Stimulated activated CD4-positive, alpha-beta T cell treated with anti-CD3 and anti-CD28 coated beads, Interleukin-4, amount 100 ng/mL, for 4 hours (primary cell): ENCODE measurements at places on chromosomes 5 and 9.

DNA sequence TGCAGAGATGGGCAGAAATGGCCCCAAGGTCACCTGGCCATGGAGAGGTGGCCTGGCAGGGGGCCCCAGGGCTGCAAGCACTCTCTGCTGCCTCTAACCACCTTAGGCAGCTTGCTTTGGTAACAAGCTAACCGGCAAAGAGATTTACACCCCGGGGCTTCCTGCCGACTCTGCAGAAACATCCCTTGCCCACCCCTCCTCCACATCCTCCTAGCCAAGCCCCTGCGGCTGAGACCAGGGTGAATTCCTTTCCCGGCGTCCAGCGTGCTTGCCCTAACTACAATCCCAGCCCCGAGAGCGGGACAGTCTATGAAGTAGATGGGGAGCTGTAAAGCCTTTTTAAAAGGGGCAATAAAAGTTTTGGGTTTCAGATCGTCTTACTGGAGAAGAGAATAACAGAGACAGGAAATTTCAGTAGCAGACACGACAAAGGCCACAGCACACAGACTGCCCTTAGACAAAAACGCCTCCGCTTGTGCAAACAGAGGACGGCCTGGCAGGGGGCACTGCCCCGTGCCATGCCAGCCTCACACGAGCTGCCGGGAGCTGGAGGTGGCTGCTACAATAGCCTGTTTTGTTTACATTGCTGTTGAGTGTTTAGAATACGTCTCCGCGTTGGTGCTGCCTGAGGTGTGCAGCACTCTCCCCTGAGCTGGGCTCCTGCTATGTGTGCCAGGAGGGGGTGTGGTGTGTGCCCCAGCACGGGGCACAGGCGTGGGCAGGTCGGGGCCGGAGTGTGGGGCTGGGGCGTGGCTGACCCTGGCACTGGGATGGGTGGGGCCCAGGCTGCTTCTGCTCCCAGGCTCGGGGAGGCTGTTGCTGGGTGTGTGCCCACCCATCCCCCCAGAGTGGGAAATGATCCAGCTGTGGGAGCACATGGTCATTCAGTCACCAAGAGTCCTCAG, 15.3 kb downstream of the MYMK start:
- DNase-seq, result no peak

GRCh38 chr9:70477146-70477745, 62.8 kb upstream of the KLF9 start:
- DNase-seq, result no peak

DNA sequence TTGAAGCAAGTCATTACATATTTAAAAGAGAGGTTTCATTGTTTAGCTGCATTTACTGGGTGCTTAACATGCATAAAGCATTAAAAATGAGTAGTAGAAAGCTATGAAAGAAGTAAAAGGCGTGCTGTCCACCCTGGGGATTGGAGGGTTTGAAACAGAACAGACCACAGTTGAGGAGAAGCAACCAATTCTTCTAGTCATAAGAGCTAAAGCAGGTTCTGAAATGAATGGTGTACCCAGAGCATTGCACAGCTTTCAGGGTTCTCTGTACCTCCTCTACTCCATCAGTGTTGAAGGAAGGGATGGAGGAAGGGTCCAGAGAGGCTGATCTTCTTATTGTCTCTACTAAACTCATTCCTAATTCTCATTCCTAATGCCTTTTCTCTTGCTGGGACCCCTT, 68.9 kb downstream of the SH3RF2 start:
- DNase-seq, result no peak

DNA sequence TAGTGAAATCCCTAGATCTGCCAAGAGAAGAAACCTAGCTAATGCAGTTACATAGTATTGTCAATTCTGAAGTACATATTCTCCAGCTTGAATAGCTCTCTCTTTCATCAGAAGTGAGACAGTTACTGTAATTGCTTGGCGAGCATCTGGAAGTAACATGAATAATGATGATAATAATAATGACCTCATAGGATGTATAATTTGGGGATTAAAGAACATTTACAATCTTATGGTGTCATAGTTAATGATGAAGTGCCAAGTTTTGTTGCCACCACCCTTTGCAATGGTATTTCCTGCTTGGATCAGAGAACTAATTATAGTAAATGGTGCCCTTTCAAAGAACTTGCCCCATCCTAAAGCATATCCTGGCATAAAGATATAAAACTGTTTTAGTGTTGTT, 201.4 kb downstream of the ADAMTSL1 start:
- no peak for DNase-seq

DNA sequence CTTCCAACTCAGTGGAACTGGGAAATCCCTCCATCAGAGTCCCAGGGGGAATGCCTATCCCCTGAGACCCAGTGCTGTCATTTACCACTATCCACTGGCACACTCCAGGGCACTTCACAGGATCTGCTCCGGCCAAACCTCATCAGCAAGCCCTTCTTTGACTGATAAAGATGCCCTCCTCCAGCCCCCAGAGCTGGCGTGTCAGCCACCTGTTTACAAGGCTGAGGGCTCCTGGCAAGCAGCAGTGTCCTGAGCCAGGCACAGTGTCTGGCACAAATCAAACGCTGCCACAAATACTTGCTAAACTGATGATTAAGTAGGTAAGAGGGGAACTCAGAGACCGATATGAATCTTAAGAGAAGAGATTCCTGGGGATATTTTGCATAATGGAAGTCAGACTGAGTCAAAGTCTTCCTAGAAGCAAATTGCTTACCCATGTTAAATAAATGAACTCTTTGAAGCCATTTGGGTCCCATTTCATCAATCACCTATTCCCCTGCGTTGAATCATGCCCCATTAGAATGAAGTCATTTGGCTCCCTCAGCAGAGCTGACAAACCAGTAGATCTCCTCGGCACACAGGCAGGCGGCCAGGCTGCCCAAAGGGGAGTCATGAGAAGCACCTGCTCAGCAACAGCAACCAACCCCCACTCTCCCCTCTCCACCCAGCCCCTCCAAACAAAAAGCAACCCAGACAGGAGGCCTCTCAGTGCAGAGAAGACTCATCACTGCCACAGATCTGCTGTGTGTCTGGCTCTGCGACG, 97.4 kb downstream of the CDK5RAP2 start:
- no peak for DNase-seq

GRCh38 chr9:121895358-121895757, 197.8 kb downstream of the TTLL11 start:
- no peak for DNase-seq

GRCh38 chr9:90803860-90804593, 2.4 kb downstream of the SYK start:
- DNase-seq, result no peak

DNA sequence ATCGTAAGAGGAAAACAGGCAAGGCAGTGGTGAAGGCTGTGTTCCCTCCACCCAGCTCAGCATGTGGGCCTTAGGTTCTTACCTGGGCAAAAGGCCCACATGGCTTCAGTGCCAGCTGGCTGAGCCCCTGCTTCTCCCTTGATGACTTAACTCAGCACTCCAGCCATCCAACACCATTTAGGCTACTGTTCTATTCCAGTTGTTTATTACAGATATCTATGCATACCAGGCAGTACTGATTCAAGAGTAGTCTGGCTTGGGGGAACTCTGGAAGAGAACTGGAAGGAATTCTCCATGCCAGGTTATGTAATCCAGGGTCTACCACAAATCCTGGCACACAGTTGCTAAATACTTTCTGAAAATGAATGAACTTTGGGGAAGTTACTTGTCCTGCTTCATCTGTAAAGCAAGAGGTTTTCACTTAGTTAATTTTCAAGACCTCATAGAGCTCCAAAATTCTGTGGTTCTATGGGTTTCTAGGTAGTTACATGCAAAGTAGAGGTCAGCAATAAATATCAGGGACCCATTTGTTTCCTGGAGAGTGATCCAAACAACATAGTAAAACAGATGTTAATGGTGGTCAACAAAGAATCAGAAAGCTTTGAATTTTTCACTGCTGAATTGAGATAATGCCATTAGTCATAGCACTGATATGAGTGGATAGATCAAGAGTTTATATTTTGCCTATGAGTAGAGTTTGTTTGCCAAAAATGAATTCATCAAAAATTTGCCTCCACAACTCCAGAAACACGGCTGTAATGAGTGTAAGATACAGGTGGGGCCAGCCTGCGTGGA, 88.2 kb upstream of the OSMR start:
- no peak for DNase-seq

DNA sequence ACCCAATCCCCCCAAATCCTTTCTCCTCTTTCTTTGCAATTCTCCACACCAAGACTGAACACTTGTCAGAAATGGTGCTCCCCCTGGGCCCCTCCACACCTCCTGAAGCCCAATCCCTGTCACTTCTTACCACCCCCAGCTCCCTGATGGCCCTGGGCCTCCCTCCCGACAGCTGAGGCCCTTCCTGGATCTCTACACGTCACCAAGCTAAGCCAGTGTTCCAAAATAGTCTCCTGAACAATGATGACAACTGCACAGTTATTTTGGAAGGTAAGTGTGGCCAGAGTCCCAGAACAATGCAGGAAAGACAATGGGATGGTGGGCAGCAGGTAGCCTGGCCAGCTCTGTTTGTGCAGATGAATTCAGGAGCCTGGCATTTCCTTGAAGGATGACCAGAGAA, 63.7 kb upstream of the PRSS3 start:
- no peak for DNase-seq

- no peak for DNase-seq
These were observed 494 bp downstream of the CDKN2AIPNL start for GRCh38 chr5:134411228-134411545.

- DNase-seq, result no peak
These were observed 375.2 kb upstream of the IRX2 start for GRCh38 chr5:3126639-3127038.

DNA sequence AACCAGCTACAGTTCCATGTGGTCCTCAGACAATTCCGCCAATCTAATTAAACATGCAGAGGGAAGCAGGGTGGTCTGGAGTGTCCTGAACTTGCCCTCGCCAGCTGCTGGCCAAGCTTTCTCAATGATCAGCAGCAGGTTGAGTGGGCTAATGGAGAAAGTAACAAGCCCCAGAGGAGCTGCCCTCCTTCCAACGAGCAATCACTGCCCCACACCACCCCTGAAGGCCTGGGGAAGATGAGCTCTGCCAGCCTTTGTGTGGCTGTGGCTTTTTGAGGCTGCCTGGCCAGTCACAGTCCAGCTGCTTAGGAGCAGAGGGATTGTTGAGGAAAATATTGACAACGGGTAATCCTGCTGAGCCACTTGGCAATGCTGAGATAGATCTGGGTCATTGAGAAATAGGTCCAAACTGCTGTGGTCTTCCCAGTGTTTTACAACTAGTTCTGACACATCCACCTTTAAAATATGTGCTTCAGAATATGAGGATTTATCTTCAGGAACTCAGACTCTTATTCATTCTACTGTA, 107.3 kb downstream of the CD180 start:
- DNase-seq, result no peak
